ACHN (cell line): ENCODE measurements at places on chromosomes 5 and 9.

- DNase-seq, result no peak
These were observed 110.7 kb upstream of the TRIM32 start for GRCh38 chr9:116576386-116576785.

DNA sequence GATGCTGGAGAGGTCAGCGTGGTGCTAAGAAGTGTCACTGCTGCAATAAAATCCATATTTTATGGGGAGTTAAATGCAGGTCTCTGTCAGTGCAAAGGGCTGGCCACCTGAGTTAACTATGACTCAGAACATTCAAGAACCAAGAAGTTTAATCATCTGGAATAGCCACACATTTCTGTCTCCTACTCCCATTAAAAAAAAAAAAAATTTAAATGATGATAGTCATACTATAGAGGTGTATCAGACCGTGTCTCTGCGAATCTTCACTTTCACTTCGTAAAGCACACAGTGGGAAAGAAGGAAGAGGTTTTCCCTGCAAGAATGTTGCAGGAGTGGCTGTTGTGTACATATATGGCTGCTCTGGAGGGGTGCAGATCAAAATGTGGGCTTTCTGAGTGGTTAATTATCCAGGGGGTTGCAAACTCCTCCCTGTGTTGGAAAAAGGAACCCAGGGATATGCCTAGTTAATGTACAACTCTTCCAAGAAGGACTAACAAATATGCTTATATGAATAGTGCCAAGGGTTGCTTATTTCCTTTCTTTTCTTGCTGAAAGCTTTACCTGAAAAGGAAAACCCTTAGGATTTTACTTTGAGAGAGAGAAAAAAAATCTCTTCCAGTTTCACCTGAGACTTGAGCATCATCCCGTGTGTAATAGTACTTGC is 1.5 kb downstream of the CDH6 start:
- peak; percentile 40 for DNase-seq

DNA sequence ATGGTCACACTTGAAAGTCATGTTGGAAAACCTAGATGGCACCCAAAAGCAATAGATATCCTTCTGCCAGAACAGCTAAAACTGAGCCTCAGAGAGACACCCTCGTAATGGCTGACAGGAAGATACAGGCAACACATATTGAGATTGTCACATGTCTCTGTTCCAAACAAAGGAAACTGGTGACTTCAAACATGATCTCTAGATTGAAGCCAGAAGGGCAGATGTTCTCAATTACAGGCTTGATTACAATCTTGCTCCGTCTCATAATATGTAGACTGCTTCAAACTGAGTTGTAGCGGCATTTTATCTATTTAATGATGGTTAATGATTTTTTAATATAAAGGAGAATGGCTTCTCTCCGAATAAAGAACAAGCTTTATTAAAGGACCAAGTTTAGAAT is 774.3 kb downstream of the KCTD16 start:
- DNase-seq, result no peak

DNA sequence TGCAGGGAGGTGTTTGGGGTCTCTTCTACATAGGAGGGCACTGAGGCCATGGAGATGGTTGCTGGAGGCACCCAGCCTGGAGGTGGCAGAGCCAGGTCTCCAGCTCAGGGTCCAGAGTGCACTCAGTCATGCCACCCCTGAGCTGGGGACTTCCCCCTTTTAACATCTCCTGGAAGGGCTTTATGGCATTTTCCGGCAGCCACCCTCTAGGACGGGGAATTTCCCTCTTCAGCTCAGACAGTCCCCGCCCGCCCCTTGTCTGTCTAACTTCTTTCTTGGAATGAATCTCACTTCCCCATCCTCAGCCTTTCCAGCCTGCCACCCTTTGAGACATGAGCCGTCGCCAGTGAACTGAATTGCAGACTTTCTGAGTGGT is 49.9 kb downstream of the COL15A1 start:
- no peak for DNase-seq

DNA sequence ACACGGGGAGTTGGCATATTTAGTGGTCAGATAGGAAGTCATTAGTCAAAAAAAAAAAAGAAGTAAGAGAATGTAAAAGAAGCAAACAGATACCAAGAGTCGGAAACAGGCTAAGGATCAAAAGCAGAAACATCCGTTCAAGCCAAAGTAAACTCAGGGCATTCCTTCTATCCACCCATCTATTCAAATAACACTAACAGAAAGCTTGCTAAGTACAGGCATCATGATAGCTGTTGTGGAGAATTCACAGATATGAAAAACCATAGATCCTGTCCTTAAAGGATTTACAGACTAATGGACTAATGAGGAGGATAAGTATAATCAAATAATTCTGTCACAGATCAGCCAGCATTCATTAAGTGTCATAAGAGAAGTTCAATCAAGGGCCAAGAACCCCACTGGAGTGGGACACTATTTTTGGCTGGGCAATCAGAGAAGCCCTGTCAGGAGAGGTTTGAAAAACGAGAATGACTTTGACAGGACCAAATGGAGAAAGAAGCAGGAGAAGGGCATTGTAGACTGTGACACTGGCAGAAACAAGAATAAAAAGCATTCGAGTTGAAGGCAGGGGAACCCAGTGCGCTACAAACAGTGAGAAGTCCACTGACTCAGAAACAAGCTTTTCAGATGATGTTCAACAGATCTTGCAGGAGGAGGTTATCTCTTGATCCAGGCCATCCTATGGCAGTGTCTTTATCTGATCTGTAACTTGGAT is 154.2 kb upstream of the TSLP start:
- DNase-seq, result no peak

DNA sequence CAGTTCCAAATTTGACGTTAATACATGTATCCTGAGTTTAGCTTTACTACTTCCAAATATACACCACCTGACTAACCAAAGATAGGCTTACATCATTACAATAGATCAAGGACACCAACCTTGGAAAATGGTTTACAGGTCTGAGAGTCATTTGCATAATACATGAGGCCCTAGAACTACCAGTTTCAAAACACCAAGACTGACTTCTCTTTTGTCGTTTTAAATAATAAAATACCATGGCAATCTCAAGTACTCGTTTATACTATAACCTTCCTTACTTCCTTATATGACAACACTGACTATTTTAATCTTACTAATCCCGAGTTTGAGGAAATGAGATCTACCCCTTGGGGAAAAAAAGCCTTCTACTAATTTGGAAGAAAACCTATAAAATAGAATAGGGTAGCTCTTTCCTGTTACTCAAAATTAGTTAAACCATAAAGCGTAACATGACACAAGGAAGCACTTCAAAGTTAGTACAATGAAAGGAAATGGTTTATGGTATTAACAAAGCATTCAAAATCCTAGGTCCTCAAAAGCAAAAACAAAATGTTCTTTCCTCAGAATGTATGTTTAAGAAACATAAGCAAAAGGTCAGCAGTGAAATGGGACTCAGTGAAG is 42.1 kb downstream of the UBQLN1 start:
- DNase-seq, result no peak

- no peak for DNase-seq
These were observed 543.0 kb downstream of the MAT2B start for GRCh38 chr5:164048359-164048926.

GRCh38 chr9:91156451-91157234 is 205.1 kb downstream of the AUH start:
- no peak for DNase-seq

DNA sequence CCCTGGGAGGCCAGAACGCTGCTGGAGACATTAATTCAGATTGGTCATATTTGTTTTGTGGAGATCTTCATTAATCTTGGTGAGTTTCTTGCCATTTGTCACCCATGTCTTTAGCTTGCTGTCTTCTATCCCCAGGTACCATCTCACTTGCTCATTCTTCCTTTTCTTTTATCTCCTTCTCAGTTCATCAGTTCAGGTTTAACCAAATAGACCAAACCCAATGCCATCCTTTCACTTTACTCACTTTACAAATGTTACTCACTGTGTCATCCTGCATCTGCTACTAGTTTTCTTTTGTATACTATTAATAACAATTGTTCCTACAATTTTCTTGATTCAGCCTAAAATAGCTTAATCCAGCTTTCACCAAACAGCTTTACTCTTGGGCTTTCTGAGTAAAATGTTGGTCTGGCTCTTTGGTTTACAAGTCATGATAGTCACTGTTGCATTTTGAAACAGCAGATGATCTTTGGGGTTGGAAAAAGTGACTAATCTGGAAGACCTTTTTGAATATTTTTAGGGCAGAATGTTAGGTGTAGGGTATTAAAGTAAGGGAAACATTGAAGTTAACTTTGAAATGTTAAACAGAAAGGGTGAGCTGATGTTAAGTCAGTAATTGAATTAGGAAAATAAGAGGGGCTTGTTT is 246.9 kb downstream of the ZSWIM6 start:
- DNase-seq, result no peak
